ENCODE measurements at places on chromosomes 2 and 18.

DNA sequence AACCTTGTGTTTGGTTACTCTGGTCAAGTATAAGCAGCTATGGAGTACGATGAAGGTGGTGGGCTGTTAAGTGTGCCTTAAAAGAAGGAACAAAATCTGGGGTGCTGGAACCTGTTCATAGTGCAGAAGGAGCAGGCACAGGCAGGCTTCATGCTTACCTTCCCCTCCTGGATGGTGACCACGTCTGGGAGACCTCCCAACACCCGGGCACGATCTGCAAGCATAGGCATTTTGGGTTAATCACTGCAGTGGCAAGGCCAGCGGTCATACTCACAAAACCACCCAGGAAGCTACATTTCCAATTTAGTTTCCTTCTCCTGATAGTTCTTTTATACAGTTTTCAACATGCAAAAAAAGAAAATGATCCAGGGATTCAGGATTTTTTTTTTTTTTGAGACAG lies 58.7 kb upstream of the LPIN2 start:
- no peak for DNase-seq

- no peak for DNase-seq
Measured at GRCh38 chr2:51994123-51994763, 962.3 kb upstream of the NRXN1 start.

DNA sequence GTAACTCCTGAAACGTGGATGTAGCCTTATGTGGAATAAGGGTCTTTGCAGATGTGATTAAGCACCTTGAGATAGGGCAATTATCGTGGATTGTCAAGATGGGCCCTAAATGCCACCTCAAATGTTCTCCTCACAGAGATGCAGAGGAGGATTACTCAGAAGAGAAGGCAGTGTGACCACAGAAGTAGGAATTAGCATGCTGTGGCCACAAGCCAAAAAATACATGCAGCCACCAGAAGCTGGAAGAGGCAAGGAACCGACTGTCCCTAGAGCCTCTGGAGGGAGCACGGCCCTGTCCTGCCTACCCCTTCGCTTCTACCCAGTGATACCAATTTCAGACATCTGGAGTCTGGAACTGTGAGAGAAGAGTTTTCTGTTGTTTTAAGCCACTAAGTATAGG lies 47.3 kb upstream of the MGAT5 start:
- DNase-seq, result no peak

DNA sequence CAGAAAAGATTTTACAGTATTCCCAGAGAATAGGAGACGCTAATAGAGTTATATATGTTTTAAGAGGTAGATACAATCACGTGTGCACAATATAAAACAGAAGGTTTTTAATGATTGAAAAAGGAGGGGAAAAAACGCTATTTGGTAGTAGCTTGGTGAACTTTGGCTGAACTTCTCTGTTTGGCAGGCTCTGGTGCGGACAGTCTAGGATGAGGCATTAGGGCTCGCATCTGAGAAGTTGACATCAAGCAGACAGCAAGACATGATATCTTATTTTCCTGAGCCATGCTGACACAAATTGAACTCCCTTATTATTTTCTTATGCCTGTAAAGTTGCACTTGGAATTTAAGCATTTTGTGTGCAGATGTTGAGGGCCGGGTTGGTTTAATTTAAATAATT lies 176.6 kb downstream of the EN1 start:
- DNase-seq, result peak; percentile 2

GRCh38 chr2:39492095-39492590 lies 55.1 kb upstream of the MAP4K3 start:
- DNase-seq, result no peak

- no peak for DNase-seq
Measured at GRCh38 chr2:220669324-220669723, 902.8 kb downstream of the EPHA4 start.

DNA sequence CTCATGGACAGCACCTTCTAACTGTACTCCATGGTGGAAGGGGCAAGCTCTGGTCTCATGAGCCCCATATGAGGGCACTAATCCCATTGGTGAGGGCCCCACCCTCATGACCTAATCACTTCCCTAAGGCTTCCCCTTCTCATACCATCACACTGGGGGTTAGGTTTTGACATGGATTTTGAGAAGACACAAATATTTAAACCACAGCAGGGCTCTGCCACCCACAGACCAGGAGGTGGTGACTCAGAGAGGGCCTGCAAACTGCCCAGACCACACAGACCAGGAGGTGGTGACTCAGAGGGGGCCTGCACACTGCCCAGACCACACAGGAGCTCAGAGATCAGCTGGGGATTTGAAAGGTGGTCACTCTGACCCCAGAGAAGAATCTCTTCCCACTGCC lies 222.0 kb downstream of the KLHL29 start:
- DNase-seq, result no peak

GRCh38 chr2:134320930-134321329 lies 67.1 kb downstream of the MGAT5 start:
- DNase-seq, result no peak

DNA sequence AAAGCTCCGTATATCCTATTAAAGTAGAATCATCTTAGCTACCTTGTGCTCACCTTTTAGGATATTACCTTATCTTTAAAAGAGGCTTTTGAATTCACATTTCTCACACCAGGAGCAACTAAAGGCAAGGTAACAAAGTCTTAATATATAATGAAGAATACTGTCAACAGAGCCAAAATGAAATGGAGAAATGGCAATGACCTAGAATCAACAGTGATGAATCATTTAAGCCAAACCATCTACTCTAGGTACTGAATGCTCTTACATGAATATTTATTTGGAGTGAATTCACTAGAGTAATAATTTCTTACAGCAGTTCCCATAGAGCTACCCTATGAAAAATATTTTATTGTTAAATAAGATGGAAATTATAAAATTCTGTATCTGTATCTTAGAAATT lies 421.0 kb downstream of the RND3 start:
- no peak for DNase-seq

- DNase-seq, result no peak
Measured at GRCh38 chr18:78323453-78324197, 656.0 kb upstream of the SALL3 start.

DNA sequence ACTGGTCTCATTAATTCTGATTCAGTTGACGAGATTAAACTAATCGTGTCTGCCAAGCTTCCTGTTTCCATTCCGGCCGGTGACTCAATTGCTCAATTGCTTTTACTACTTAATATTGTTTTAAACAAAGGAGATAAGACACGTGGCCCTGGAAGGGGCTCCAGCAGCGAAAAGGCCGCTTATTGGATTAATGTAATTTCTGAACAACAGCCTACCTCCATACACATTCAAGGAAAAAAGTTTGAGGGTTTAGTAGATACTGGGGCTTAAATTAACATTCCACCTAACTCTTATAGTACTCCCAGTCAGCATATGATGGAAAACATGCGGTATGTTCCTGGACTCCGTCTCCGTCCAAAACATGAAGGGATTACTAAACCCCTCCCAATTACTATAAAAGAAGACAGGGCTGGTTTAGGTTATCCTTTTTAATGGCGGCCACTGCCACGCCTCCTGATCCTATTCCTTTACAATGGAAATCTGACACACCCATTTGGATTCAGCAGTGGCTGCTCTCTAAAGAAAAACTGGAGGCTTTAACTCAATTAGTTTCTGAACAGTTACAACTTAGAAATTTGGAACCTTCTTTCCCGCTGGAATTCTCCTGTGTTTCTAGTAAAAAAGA lies 27.1 kb downstream of the VPS54 start:
- no peak for DNase-seq

DNA sequence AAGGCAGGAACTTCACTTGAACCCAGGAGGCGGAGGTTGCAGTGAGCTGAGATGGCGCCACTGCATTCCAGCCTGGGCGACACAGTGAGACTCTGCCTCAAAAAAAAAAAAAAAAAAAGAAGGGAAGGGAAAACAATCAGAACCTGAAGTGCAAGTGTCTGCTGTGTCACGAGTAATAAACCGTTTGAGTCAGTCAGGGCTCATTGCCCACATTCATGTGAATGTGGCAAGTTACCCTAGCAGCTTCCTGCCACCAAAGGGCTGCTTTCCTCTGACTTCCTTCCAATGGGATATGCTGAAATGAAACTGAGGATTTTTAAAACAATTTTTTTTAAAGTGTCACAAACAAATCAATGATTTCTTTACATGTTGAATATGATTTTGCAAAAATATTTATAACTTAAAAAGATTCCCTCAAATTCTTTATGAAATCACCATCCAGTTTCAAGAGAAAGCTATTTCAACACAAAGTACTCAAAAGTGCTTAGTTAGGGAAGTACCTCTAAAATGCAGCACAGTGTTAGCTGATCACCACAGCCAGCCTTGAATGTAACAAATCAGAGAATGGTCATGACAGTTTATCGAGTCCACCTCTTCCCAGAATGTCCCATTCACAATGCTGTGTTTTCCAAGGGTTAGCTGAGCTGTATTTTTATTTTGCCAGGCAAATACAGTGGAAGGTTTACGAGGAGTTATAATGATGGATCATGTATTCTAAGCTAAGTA lies 36.4 kb downstream of the WDSUB1 start:
- no peak for DNase-seq

GRCh38 chr2:74835831-74836674 lies 2.1 kb downstream of the HK2 start:
- peak; percentile 75 for DNase-seq
